ENCODE measurements at places on chromosomes 1 and 21.

- DNase-seq, result no peak
Observed at GRCh38 chr1:178470411-178470960, 26.3 kb downstream of the CLEC20A start.

DNA sequence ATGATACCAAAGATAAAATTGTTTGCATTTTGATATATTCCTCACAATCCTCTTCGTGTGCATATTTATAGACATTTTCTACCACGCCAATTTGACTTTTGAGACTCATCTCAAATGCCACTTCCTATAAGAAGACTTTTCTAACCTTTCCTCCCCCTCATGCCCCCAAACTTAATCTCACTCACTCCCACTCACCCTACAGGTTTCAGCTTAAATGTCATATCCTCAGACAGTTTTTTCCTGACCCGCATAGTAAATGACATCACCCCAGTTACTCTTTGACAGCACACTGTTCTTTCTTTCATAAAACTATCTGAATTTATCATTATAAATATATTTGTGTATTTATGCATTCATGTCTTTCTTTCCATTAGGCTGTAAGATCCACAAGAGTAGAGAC is 29.6 kb upstream of the RGS8 start:
- DNase-seq, result no peak

DNA sequence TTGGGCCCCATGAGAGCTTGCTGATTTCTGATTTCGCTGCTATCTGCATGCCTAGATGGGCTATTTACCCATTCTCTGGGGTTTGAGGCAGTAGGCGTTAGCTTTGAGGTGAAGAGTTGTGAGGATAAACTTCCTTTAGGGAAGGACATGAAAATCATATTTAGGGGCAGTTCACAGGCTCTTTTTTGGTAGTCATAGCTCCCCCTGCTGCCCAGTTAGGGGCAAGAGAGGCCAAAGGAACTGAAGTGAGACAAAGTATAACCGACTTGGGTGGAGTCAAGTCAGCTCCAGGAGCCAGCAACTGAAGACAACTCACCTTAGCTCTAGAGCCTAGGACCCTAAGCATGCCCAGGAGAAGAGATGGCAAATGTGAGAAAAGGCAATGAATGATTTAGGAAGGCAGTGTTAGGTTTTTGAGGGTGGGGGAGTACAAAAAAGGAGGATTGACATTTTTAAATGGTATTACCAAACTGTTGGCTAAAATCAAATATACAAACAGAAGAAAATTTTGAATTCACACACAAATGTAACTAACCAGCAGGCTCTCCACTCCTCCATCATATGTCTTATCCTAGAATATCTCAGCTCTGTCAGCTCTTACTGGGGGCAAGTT is 625.2 kb downstream of the LMO4 start:
- peak; percentile 59 for DNase-seq

DNA sequence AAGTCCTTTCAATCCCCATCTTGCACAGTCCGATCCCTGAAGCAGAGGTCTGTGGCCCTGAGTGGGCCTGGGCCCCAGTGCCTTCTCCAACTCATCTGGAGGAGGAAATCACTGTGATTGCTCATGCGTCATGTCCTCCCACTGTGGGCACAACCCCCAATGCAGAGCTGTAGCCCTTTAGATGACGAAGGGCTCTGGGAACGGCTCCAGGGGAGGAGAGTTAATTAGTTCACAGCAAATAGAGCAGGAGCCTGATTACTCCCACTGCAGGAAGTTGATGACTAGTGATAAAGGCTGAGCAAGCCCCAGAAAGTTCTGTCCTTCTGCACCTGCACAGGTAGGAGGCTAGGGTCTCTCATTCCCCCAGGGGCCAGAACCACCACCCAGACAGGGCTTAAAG is 111.5 kb downstream of the CCDC185 start:
- no peak for DNase-seq

- DNase-seq, result no peak
Observed at GRCh38 chr1:65830306-65830705, 37.6 kb downstream of the PDE4B start.

DNA sequence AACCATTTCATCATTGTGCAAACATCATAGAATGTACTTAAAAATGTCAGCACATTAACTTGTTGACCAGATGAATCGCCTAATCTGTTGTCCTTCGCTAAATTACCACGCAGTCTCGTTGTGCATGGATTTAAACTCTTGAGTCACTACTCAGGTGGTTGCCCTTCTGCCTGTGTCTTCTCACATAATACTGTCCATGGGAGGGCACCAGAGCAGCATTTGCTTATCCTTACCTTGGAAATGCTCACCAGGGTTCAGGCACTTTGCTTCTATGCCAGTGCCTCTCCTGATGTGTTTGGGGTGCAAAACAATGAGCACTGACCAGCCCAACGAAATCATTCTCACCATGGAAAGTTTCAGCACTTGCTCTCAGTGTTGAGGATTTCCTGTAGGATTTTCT is 559.9 kb downstream of the RWDD3 start:
- DNase-seq, result no peak

- no peak for DNase-seq
Observed at GRCh38 chr1:167904652-167905130, 9.2 kb downstream of the ADCY10 start.

DNA sequence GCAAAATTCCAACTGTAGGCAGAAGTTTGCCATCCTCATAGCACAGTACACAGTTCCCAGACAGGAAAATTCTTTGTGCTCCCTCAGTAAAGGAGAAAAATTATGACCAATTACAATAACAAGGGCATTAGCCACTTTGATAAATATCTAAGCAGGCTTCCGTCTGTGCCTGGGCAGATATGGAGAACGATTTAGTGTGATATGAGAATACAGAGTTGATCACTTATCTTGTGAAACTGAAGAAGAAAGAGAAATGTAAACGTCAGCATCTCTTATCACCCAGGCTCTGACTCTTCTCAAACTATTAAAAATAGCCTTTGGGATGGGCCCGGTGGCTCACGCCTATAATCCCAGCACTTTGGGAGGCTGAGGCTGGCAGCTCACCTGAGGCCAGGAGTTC is 54.5 kb upstream of the TIAM1 start:
- no peak for DNase-seq

DNA sequence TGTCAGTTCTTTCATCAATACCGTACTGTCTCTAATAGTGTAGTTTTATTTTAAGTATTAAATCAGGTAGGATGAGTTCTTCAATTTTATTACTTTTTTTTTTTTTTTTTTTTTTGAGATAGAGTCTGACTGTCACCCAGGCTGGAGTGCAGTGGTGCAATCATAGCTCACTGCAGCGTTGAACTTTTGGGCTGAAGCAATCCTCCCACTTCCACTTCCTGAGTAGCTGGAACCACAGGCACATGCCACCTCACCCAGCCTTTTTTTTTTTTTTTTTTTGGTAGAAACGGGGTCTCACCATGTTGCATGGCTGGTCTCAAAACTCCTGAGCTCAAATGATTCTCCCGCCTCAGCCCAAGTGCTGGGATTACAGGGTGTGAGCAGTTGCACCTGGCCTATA is 44.3 kb downstream of the INAVA start:
- no peak for DNase-seq
